ENCODE measurements at places on chromosomes 1 and 21.

- DNase-seq = no peak
Measured at GRCh38 chr1:218705911-218706893, 361.1 kb downstream of the TGFB2 start.

DNA sequence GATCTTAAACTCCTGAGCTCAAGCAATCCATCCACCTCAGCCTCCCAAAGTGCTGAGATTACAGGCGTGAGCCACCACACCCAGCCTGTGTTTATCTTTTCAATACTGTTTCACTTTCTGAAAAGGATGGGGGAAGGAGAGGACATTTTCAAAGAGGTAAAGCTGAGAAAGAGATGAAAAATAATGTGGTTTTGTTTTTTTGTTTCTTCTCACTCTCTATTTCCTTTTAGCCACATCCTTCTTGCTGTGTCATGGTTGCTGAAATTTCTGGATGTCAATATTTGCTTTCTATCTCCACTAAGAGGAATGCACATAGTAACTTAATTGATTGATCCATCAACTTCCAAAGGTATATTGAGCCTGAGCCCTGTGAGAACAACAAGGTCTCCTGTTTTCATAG lies 6.4 kb upstream of the C1orf21 start:
- no peak for DNase-seq

GRCh38 chr1:63981408-63981773 lies 207.6 kb downstream of the ROR1 start:
- no peak for DNase-seq

DNA sequence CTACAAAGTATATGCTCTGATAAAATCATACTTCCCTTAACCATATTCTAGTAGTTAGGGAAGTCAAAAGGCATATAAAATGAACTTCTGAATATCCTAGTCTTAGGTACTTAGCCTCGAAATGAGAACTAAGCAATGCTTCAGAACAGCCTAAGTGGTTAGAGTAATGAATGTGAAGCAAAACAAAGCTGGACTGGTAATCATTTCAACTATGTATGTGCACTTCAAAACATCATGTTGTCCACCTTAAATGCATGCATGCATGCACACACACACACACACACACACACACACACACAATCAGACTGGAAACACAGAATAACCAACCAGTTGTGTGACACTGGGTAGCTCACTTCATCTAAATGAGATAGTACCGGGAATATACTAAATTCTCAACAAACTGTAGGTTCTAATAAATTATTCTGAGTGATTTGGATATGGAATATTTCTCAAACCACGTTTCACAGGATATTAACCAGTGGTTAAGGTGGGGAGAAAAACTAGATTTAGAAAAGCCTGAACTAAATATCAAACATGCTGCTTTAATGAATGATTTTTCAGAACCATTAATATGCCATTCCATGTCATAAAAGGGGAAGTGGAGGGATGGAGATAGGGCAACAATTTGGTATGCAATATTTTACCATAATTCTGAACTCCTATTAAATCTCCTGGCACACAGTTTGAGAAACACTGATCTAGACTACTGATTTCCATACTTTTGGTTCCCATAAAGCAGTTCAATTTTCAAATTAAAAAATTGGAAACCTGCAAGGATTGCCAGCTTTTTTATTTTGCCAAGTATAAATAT lies 19.5 kb downstream of the RNF115 start:
- no peak for DNase-seq

GRCh38 chr1:64865105-64865757 lies 101.1 kb downstream of the JAK1 start:
- no peak for DNase-seq

GRCh38 chr1:243507001-243507671 lies 251.3 kb downstream of the SDCCAG8 start:
- DNase-seq = no peak

DNA sequence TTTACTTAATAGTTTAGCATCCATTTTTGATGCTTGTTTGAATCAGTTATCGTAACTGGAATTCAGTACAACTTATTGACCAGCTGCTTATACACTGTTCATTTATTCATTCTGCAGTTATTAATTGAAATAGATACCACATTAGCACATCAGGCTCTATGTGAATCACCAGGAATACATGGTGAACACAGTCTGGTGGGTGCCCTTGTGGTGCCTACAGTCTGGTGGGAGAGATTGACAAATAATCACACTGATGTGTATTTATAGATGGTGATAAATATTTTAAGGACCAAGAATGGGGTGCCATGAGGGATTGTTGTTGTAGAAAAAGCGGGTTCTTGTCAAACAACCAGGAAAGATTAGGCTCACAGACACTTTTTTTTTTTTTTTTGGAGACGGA lies 87.6 kb downstream of the ZFYVE9 start:
- DNase-seq = no peak

DNA sequence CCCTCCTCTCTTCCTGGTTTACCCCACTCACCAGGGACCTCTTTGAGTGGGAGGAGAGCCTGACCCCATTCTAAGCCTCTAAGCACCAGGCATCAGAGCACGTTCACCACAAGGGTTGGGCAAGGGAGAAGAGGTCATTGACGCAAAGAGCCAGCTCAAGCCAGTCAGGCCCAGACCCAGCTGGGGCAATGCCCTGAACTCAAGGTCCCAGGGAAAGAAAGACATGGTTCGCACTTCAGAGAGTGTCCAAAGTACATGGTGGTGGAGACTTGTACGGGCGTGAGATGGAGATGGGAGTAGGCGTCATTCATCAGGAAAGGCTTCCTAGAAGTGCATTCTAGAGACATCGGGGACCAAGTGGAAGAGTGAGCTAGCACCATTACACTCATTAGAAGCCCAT lies 7.2 kb downstream of the PKP1 start:
- no peak for DNase-seq

DNA sequence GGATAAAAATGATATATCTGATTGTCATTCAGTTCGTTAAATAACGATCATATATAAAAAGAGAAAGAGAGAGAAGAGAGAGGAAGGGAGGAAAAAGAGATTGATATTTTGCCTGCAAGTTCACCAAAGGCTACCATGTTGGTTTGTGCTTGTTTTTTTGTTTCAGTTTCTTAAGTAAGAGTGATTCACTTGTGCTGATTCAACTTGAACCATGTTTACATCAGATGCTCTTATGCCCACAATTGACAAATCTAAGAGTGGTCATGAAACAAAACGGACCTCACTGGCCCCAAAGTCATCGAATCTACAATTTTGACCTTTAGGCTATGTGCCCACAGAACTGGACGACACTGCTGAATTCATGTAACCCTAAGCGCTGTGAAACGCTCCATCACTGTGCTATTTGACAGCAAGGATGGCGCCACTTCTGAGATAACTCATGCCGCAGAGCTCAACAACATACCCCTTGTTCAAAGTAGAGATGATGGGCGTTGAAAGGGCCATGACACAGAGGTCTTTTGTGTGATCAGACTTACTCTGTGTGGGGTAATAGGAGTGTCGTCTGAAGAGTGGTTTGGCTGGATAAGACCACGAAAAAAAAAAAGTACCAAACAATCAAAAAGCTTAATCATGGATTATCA lies 481.4 kb downstream of the SETD4 start:
- no peak for DNase-seq

- no peak for DNase-seq
Measured at GRCh38 chr1:226712742-226713419, 26.2 kb downstream of the ITPKB start.

- DNase-seq = no peak
Measured at GRCh38 chr21:15190837-15191236, 126.0 kb upstream of the NRIP1 start.

- DNase-seq = no peak
Measured at GRCh38 chr1:165632491-165632890, 1.5 kb downstream of the MGST3 start.

DNA sequence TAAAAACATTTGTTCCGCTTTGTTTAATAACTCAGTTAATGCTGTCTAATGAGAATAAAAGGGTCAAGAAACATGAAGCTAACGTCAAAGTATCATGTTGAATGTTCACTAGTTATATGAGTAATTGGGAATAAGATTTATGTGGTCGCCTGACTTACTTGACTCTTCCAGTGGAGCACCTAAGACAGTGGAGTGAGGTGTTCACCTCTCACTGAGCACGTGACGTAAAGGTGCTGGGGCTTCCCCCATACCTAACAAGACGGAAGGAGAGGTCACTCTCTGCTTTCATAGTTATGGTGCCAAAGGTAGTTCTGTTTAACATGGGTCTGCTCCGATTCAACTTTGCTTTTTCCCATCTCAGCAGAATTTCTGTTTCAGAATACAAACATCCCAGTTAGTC lies 686 bp downstream of the KMO start:
- no peak for DNase-seq

DNA sequence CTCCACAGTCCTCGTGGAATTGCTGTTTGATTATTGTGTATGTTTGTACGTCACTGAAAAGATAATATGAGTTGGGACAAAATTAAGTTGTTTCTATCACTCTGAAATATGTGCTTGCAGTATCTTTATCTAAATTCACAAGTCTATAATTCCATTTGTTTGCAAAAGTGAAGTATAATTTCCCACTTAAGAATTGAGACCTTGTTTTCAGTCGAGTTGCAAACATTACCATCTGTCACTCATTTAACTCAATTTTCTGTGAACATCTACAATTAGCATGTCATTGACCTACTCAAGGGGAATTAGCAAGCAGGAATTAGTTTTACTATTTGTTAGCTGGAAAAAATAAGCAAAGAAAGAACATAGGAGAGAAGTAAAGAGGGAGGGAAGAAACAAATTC lies 195.8 kb downstream of the TPR start:
- peak; percentile 65 for DNase-seq

- DNase-seq = no peak
Measured at GRCh38 chr1:74652711-74653139, 20.9 kb downstream of the ERICH3 start.

- no peak for DNase-seq
Measured at GRCh38 chr1:40291293-40291692, 25.8 kb downstream of the COL9A2 start.

- no peak for DNase-seq
Measured at GRCh38 chr1:226978432-226979114, 38.5 kb downstream of the COQ8A start.

- no peak for DNase-seq
Measured at GRCh38 chr1:204480515-204480914, 14.1 kb downstream of the PIK3C2B start.

- DNase-seq = no peak
Measured at GRCh38 chr1:21324368-21325141, 34.3 kb upstream of the ECE1 start.

- no peak for DNase-seq
Measured at GRCh38 chr1:17447501-17447992, 8.1 kb upstream of the RCC2 start.

DNA sequence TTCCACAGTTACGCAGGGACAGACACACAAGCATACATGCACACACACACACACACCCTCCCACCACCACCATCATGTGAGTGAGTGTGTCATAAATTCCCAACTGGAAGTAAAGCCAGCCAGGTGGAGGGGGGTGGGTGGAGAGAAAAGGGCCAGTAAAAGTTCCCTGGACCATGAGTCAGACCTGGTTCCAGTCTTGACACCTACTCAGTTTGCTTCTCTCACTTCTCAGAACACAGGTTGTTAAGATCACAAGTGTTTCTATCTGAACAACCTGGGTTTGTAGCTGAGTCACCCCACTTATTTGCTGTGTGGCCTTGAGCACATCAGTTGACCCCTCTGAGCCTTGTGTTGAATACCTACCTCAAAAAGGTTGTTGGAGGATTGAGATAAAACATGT lies 9.6 kb downstream of the EPHA10 start:
- no peak for DNase-seq

GRCh38 chr1:231707407-231707806 lies 80.8 kb downstream of the DISC1 start:
- DNase-seq = no peak

- no peak for DNase-seq
Measured at GRCh38 chr1:183575606-183576005, 14.7 kb downstream of the NCF2 start.

DNA sequence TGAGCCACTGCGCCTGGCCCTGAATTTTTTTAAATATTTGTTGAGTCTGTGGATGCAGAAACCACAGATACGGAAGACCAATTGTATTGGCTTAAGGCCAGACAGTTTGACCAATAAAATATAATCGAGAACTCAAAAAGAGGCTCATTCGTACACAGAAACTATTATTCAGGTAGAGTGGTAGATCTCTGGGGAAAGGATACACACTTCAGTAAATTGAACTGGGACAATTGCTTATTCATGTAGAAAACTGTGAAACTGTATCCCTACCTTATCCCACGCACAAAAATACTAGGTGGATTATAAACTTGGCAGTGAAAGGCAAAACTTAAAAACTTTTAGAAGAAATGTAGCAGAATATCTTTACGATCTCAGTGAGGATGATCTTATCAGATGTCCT lies 25.0 kb upstream of the SHE start:
- no peak for DNase-seq

GRCh38 chr1:96522927-96523326 lies 198.7 kb upstream of the PTBP2 start:
- no peak for DNase-seq

GRCh38 chr1:87712261-87713010 lies 383.8 kb downstream of the LMO4 start:
- no peak for DNase-seq

GRCh38 chr1:61425040-61425439 lies 299.9 kb downstream of the TM2D1 start:
- no peak for DNase-seq

- no peak for DNase-seq
Measured at GRCh38 chr1:19964542-19964941, 14.9 kb downstream of the PLA2G2A start.

DNA sequence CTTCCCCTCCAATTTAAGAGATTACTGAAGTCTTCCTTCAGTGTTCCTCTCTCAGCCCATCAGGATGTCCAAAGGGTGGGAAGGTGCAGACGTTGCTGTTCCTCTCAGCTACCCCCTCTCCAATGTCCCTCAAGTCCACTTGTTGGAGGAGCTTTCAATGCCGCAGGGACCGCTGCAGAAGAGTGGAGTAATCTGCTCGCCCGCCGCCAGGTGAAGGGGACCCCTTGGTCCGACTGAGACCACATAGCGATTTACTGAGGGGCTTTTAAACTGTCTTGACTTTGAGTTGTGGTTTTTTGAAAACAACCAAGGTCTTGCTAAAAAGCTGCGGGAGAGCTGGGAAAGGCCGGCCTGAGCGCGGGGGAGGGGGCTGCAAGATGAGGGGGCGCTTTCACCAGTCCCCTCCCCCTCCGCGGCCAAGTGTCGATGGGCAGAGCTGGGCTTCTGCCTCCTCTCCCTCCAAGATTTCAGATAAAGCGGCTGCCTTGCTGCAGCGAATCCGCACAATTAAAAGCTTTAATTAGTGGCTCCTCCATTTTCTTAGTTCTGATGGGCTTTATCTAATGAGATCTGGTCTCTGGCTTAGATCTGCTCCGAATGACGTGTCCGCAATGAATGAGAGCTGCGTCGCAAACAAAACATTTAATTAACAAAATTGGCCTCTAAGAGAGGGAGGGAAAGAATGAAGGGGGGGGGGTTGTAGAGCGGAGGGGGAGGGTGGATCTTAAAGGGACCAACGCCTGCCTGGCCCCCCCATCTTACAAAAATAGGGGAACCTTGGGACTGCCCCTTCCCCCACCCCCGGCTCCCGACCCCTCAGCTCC lies 5.9 kb downstream of the LMO4 start:
- peak; percentile 81 for DNase-seq
